ENCODE measurements at places on chromosomes 4 and X.

DNA sequence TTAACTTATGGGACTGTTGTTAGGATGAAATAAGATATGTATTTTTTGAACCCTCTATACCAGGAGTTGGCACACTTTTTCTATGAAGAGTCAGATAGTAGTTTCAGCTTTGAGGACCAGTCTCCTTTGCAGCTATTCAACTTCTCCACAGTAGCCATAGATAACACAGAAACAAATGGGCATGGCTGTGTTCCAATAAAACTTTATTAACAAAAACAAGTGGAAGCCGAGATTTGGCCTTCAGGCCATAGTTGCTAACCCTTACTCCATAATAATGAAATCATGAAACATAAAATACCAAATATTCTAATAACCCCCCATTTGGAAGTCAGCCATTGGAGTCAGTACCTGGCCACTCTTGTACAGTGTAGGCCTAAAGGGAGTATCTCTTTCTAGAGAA lies 30.6 kb downstream of the ARX start:
- no peak for DNase-seq

DNA sequence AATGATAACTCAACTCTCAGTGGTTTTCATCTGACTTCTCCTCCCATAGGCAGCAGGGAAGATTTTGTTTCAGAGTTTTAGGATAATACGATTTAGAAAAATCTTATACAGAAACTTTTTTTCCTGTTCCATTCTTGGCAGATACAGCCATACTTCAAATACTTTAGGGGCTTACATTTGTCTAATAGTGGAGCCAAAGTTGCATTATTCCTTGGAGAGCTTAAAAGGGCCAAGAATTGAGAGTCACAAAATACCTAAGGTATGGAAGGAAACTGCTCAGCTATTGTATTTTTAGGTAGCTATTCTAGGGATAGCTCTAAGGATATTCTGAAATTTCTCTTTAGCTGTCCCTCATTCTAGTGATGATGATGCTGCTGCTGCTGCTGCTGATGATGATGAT lies 132.9 kb upstream of the PTCHD1 start:
- no peak for DNase-seq

DNA sequence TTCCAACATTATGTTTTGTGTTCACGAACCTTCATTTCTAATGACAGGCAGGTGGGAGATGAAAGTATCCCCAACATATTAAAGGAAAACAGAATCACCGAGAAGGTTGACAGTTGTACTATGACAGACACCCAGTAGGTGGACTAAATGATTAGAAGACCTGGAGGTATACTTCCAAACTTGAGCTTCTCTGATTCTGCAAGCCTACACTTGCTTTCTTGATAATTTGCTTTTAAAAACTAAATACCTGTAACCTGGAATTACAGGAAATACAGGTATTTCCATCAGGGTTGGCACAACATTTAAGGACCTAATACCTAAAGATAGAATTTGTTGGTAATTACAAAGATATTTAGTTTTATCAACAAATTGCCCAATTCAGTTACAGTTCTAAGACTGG lies 43.4 kb downstream of the C4orf51 start:
- DNase-seq, result no peak

- no peak for DNase-seq
Observed at GRCh38 chr4:20506827-20507226, 193.4 kb upstream of the PACRGL start.

- DNase-seq, result peak; percentile 33
Observed at GRCh38 chr4:183118585-183118984, 19.5 kb downstream of the WWC2 start.

GRCh38 chr4:156158747-156159146 lies 205.1 kb upstream of the CTSO start:
- no peak for DNase-seq
